ENCODE measurements at places on chromosomes 3 and 15.
A peak's percentile ranks its signal among the peaks of the same experiment; 100 is the strongest.

DNA sequence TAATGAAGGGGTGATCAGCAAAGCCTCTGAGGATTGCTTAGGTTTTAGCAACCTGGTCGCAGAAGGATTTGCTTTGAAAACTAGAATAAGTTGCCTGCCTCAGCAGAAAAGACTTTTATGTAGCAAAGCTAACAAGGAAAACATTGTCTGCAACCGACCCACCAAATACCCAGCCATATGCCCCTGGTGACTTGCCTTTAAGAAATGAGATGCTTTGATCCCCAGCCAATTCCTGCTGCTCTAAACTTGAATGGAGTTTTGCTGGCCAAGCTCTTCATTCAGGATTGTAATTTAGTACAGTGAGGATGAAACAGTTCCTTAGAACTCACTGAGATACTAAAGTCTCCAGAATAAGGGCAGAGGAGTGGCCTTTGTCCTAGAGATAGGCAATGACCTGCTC, 139.8 kb upstream of the PROK2 start:
- H3K4me3 ChIP-seq = no peak overlapping the region
- no peak overlapping the region for H3K27ac ChIP-seq
- no peak for DNase-seq
- peaks cover 28% of the 10 kb centered on the region for H3K27me3 ChIP-seq
- peaks cover under 1% of the 10 kb centered on the region for H3K36me3 ChIP-seq

DNA sequence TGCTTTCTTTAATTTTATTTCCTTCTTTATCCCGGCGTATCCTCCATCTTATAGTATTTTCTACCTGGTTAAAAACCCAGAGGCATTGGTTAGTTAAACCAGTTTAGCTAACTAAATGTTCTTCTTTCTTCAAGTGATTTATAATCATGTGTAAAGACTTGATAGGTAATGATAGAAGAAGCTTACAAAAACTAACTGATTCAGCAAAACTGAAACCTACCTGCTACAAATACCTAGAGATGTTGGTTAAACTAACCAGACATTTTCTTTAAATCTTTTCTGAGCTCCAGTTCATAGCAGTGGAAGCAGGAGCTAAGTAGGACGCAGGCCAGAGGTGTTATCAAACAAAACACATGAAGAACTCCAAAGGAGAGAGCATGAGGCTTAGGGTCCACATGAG, 44.8 kb downstream of the LEO1 start:
- H3K27me3 ChIP-seq = no peaks in the 10 kb centered on the region
- H3K36me3 ChIP-seq = peaks cover 15% of the 10 kb centered on the region
- no peak overlapping the region for H3K27ac ChIP-seq
- H3K4me3 ChIP-seq = no peak overlapping the region

DNA sequence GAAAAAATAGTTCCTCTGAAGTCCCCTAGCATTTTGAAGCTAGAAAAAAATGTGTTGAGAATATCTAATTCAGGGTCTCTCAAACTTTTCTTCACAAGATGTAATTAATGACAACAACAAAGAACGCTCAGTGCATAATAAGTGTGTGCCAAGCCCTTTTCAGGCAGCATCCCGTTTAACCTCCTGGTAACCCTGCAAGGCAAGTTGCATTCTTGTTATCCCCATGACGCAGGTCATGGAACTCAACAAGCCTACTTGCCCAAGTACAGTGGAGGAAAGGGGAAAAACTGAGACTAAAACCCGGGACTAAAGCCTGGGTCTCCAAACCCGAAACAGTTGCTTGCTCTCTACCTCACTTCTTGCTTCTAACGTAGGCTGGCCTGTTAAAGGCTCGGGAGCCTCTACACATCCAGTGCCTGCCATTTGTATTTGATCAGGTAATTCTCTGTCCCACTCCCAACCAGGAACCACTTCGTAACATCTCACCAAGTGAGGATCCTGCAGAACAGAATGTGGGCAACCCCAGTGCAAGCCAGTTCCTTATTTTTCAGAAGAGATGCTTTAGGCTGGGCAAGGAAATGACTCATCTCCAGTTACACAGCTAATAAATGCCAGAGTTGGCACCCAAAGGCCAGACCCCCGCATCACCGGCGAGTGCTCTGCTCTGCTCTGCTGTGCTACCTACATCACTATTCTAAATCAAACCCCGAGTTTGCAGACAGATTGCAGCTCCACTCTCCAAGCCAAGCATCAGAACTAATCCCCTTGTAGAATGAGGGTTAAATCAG, 28.3 kb downstream of the LMCD1 start:
- peaks cover 58% of the 10 kb centered on the region for H3K36me3 ChIP-seq
- no peak overlapping the region for H3K4me3 ChIP-seq
- no peak for DNase-seq
- peaks cover 95% of the 10 kb centered on the region for H3K4me1 ChIP-seq
- H3K27ac ChIP-seq = peak overlapping the region; percentile 93

DNA sequence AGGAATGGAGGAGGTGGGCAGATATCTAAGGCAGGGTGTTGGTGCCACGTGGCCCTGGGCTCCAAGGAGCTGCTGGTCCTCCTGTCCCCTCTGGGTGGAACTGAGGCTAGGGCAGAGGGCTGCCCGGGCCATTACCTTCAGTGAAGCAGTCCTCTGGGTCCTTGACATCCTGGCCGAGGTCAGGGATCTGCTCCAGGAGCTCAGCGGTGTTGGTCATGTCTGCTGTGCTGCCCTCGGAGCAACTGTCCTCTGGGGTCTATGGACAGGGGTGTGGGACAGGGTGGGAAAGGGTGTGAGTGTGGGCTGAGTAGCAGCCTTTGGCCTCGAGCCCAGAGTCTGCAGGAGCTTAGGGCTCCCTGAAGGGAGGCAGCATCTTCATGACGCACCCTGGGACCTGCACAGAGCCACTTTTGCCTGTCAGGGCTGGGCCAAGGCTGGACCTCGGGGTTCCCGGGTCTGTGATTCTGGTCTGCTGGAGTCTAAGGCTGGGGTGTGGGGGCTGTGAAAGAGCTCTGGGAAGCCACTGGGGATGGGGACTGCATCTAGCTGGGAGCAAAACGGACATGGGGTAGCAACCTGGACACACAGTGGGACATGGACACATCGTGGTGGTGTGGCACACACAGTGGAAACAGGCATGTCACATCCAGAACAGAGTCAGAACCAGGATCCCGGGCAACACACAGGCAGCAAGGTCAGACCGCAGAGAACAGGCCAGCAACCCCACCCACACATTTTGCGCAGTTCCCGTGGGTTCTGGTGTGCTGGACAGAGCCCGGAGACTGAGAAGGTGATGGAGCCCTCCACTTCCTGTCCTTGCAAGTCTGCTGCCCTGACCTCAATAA, 72.7 kb downstream of the SCN5A start:
- no peak for DNase-seq
- no peaks in the 10 kb centered on the region for H3K36me3 ChIP-seq
- H3K27ac ChIP-seq = no peak overlapping the region
- H3K27me3 ChIP-seq = no peaks in the 10 kb centered on the region

DNA sequence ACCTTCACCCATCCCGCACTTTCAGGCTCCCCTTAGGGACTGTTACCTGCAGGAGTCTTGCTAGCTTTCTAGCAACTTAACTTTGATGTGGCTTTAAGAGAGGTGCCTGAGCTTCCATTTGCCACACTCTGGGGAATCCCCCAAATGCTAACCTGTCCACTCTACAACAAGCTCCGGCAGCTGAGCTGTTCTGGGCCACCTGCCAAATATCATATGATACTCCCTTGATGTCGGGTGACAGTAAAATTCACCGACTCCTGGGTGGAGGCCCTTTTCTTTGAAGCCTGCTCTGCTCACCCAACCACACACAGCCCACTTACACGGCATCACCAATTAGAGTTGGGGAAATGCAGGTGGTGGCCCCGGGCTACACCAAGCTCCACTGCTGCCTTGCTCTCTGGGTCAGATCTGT, 38.0 kb upstream of the XCR1 start:
- peaks cover 35% of the 10 kb centered on the region for H3K27me3 ChIP-seq
- no peak overlapping the region for H3K27ac ChIP-seq
- H3K4me3 ChIP-seq = no peak overlapping the region
- peaks cover 15% of the 10 kb centered on the region for H3K4me1 ChIP-seq
- DNase-seq = no peak
- no peaks in the 10 kb centered on the region for H3K36me3 ChIP-seq

DNA sequence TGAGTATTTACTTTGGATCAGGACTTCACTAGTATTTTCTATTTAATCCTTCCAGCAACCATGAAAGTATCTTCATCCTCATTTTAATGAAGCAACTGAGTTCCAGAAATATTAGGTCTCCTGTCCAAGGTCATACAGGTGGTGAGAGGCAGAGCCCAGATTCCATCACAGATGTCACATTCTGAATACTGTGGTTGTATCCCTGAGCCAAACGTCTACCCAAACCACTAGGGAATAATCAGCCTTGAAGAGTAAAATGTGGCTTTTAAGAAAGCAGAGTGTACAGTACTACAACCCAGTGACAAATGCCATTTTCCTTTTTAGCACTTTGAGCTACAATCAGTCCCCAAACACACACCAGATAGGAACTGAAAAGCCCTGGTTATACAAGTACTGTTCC, 93.3 kb upstream of the TRIM42 start:
- H3K27me3 ChIP-seq = no peaks in the 10 kb centered on the region
- H3K4me3 ChIP-seq = no peak overlapping the region
- no peak overlapping the region for H3K27ac ChIP-seq
- no peak for DNase-seq

DNA sequence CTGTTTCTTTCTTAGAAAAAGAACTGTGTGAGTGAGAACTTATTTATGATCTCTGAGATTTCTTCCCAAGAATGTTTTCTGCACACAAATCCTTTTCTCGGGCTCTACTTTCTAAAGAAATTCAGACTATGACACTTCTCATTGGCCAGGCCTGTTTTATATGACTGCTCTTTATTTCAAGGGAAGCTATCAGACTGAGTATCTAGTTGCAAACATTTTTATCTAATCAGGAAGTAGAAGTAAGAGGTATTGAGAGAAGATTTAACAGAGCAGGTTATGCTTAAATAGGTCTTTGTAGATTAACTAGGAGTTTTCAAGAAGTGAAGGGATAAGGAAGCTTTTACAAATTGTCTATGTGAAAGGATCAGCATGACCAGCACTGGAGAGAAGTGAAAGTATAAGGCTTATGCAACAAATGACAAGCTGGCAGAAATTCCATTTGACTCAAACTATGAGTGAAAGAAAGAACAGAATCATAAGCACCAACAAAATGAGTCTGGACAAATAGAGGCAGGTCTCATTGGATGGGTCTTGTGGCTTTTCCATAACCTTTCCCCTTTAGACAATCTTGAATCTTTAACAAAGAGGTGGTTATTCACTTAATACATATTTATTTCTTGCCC, 71.9 kb upstream of the CHL1 start:
- DNase-seq = no peak
- H3K4me1 ChIP-seq = no peaks in the 10 kb centered on the region
- no peaks in the 10 kb centered on the region for H3K27me3 ChIP-seq

- peaks cover 6% of the 10 kb centered on the region for H3K27me3 ChIP-seq
- no peak for DNase-seq
- no peaks in the 10 kb centered on the region for H3K36me3 ChIP-seq
- H3K4me3 ChIP-seq = no peak overlapping the region
Measured at GRCh38 chr3:12353796-12354525, 65.1 kb downstream of the PPARG start.

GRCh38 chr3:13539671-13540070, 9.3 kb upstream of the FBLN2 start:
- no peak overlapping the region for H3K4me3 ChIP-seq
- H3K36me3 ChIP-seq = no peaks in the 10 kb centered on the region
- peaks cover 100% of the 10 kb centered on the region for H3K4me1 ChIP-seq
- DNase-seq = no peak

DNA sequence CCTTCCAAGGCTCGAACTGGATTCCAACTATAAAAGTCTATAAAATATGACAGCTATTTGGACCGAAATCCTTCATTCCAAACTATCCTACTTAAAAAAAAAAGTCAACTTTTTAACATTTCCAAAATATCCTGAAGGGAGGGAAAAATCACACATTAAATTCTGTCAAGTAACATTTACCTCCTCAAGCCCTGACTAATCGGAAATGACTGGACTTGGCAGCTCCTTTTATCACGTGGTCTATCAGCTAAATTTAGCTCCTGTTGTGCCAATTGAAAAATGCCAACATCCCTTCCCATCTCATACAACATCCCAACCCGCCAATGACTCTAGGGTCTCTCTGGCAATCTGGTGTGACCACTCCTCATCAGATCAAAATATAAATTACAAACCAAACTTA, 297.9 kb downstream of the FHIT start:
- H3K27ac ChIP-seq = peak overlapping the region; percentile 94
- peaks cover 1% of the 10 kb centered on the region for H3K36me3 ChIP-seq
- peaks cover 23% of the 10 kb centered on the region for H3K4me1 ChIP-seq
- H3K4me3 ChIP-seq = no peak overlapping the region
- no peaks in the 10 kb centered on the region for H3K27me3 ChIP-seq
- DNase-seq = no peak

GRCh38 chr3:55571913-55572312, 84.8 kb upstream of the WNT5A start:
- H3K36me3 ChIP-seq = peaks cover 1% of the 10 kb centered on the region
- H3K4me3 ChIP-seq = no peak overlapping the region
- H3K4me1 ChIP-seq = peaks cover 9% of the 10 kb centered on the region
- H3K27me3 ChIP-seq = no peaks in the 10 kb centered on the region
- H3K27ac ChIP-seq = peak overlapping the region; percentile 6
- DNase-seq = no peak

- H3K4me1 ChIP-seq = peaks cover 41% of the 10 kb centered on the region
- no peaks in the 10 kb centered on the region for H3K27me3 ChIP-seq
- peaks cover 2% of the 10 kb centered on the region for H3K36me3 ChIP-seq
- no peak overlapping the region for H3K4me3 ChIP-seq
- H3K27ac ChIP-seq = no peak overlapping the region
Measured at GRCh38 chr3:171183042-171183441, 156.5 kb upstream of the SLC2A2 start.

- peaks cover 40% of the 10 kb centered on the region for H3K4me1 ChIP-seq
- peak overlapping the region; percentile 38 for H3K27ac ChIP-seq
- no peak for DNase-seq
- H3K36me3 ChIP-seq = peaks cover 24% of the 10 kb centered on the region
- H3K4me3 ChIP-seq = no peak overlapping the region
Measured at GRCh38 chr15:93029214-93029835, 59.7 kb downstream of the RGMA start.

DNA sequence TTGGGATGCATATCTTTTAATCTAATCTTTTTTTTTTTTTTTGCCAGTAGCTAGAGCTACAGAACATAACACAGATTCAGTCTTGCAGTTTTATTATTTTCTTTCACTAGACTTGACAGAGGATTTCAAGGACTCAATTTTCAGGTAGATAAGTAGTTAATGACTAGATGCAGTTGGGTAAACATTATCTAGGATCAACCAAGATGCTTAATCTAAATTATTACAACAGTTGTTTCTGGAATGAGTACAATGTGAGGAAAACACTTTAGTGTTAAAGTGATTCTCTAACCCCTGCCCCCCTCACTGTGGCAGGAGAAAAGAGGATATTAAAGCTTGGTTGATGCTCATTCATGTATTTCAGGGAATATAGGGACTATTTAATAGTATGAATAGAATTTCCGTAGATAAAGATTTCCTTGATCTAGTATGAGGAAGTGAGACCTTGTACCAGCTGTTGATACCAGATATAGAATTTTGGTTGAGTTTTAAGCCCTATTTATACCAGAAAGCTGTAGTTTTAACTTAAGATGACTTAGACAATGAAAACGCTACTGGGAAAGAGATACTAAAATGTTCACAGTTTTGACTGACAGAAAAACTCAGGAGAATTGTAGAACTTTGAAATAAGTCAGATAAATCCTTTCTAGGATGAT, 389.0 kb upstream of the C2CD4B start:
- peaks cover 3% of the 10 kb centered on the region for H3K36me3 ChIP-seq
- no peak for DNase-seq
- no peak overlapping the region for H3K27ac ChIP-seq
- no peak overlapping the region for H3K4me3 ChIP-seq

- H3K36me3 ChIP-seq = no peaks in the 10 kb centered on the region
- no peak for DNase-seq
- H3K27ac ChIP-seq = no peak overlapping the region
Measured at GRCh38 chr3:58647381-58648141, 19.0 kb downstream of the FAM3D start.
